Caki2 (cell line): ENCODE measurements at places on chromosomes 7 and 10. TPM values are rescaled to one million over a fixed set of nuclear protein-coding genes. Genes with fewer than 3 reads are reported as not detected.

Gene GRID2IP
- not detected in 2 replicates for total RNA-seq

Gene RP9
- 11.0 and 39.8 TPM in 2 replicates for total RNA-seq

Gene IL15RA
- 20.9 and 49.6 TPM in 2 replicates for total RNA-seq

Gene NKX6-2
- total RNA-seq, result not detected in 2 replicates

Gene HOXA5
- total RNA-seq, result 53.0 and 130 TPM in 2 replicates

Gene VIPR2
- not detected in 2 replicates for total RNA-seq

Gene INMT
- total RNA-seq, result not detected in 2 replicates

Gene SH2D4B
- total RNA-seq, result not detected in 2 replicates

Gene GPER1
- 2.5 and 7.7 TPM in 2 replicates for total RNA-seq

Gene KLLN
- total RNA-seq, result 0.54 TPM in 1 of 2 replicates, not detected in the other
